ENCODE measurements at places on chromosomes 4 and X.

DNA sequence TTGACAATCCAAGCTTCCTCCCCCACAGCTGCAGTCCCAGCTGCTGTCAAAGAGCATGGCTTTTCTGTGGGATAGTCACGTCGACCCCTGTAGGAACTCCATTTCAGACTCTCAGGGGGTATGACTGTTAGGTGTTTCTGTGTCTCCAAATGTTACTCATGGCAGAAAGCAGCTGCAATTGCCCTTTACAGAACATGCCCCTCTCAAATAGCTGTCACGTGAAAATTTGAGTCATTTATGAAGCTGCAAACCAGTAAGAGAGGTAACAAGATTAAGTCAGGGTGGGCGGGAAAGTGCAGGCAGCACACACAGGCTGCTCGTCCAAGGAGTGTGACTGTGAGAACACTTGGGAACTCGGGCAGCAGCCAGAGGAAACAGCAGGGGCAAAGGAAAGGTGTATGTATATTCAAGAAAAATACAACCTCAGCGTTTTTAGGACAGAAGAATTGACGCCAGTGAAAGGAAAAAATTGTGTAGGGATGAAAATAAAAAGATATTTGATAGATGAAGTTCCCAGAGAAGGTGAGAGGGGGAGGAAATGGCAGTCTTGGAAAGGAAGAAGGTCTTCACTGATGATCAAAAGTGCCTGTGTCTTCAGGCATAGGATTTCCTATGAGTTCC is 66.5 kb upstream of the TMEM184C start:
- no peak for DNase-seq

DNA sequence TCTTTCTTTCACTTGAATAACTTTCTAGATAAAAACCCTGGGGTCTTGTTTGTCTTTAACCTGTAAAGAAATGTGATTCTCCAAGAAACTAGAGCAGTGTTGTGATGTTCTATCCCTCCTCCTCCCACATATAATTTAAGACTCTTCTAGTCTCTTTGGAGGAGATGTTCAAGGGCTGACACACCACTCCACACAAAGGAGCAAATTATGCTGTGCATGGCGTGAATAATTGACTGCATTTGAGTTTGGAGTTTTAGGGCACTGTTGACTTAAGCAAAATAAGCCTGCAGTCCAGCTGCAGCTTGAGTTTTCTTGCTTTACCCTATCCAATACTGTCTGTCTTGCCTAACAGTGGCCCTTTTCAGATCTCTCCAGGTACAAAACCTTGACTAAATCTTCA is 119.7 kb downstream of the CHRDL1 start:
- no peak for DNase-seq

GRCh38 chr4:148310756-148311155 is 131.5 kb downstream of the NR3C2 start:
- no peak for DNase-seq

GRCh38 chr4:69830560-69831269 is 29.2 kb downstream of the SULT1E1 start:
- DNase-seq: no peak

DNA sequence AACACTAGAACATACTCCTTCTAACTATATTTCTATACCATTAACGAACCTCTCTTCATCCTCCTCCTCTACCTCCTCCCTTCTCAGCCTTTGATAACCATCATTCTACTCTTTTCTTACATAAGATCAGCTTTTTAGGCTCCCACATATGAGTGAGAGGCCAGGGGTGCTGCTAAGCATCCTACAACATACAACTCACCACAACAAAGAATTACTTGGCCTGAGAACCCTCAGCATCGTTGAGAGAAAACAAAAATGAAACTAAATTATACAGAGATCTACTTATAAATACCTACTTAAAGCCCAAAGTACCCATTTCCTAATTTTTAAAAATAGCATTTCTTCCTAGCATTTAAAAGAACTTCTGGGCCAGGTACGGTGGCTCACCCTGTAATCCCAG is 77.7 kb downstream of the CC2D2A start:
- DNase-seq: no peak

- DNase-seq: no peak
Observed at GRCh38 chr4:28835501-28835900, 1884.7 kb upstream of the PCDH7 start.

DNA sequence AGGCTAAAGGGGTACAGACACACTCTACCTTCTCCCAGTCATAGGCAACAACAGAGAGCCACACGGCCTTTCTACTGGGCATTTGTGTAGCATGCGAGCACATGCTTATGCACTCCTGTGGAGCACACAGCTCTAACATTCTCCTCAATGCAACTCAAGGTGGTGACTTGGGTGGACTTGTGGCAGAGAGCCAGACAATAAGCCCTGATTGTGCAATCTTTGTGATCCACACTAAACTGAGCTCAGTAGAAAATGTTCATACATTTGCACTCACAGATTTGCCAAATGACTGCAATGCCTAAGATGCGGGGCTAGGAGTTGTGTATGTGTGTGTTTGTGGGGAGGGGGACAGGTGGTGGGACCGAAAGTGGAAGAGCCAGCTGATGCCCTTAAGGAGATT is 31.4 kb upstream of the SETD7 start:
- DNase-seq: no peak

DNA sequence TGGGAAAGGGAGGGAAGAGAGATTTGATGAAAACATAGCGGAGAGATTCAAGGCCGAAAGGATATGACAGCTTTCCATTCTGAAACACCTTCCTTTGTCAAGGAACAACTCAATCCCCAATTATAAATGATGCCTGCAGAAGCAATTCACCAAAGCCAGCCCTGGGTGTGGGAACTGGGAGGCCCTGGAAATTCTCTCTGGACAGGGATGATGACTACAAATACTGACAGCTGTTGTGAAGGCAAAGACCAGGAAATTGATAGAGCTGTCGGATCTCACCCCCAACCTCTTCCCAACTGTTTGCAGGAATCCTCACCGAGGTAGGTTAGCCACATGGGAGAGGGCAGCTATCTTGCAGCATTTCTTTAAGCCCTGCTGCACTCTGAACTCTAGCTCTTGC is 54.3 kb downstream of the CCDC149 start:
- no peak for DNase-seq

DNA sequence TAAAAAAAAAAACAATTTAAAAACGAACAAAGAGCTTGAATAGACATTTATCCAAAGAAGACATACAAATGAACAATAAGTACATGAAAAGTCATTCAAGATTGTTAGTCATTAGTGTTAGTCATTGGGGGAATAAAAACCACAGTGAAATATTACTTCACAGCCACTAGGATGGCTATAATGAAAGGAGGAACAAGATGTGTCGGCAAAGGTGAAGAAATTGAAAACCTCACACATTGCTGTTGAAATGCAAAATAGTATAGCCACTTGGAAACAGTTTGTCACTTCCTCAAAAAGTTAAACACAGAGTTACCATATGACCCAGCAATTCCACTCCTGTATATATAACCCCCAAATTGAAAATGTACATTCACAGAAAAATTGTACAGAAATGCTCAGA is 45.2 kb upstream of the SLC39A8 start:
- no peak for DNase-seq

GRCh38 chr4:78939667-78940008 is 400 bp upstream of the PAQR3 start:
- no peak for DNase-seq

- DNase-seq: no peak
Observed at GRCh38 chrX:151736685-151737084, 2.1 kb downstream of the CNGA2 start.

DNA sequence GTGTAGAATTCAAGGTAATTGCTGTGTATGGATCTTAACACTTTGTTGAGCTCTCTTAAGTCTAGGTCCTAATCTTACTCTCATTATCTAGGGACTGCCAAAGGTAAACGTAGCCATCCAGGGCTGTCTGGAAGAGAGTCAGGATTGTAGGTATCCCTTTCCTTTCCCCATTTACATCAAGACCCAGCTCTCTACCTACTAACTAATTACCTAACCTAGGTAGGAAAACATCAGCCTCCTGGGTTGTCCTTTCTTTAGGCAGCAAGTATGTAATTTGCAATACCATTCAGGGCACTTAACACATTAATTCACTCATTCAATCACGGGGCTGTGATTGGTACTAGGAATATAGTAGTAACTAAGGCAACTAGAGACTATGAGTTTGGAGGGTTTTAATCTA is 15.2 kb upstream of the CPEB2 start:
- no peak for DNase-seq

GRCh38 chrX:71626576-71626975 is 8.3 kb upstream of the CXCR3 start:
- DNase-seq: no peak

- no peak for DNase-seq
Observed at GRCh38 chr4:1093391-1094335, 19.7 kb downstream of the RNF212 start.

DNA sequence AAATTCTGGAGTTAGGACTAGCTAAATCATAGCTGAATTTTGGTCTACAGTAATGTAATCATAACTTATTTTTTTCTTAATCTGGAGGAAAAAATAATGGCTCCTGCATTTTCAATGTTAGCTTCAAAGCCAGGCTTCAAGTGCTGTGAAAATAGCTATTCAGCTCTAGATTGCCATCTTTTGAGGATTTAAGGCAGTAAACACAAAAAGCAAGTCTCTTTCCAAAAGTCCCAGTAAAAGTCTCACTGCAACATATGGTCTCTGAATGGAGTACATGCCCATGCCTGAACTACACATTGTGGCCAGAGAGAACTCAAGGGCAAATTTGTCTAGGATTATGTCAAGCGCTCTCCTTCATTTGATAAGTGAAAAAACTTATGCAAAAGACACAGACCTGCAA is 720.9 kb downstream of the FSTL5 start:
- DNase-seq: no peak

DNA sequence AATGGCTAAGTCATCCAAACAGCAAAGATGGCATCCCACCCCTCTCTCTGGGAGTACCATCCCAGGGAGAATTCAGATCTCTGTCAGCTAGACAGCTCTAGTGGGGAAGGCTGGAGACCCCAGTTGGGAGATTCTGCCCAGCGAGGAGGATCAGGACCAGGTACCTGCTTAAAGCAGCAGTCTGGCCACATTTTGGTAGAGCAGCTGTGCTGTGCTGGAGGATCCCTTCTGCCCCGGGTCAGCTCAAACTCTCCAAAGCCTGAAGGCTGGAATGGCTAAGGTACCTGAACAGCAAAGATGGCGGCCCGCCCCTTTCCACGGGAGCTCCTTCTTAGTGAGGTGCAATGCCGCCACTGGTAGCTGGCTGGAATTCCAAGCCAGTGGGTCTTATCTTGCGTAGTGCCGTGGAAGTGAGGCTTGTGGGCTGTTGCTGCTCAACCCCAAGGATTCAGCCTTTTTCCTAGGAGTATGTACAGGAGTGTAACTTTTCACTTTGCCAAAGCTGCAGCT is 40.1 kb downstream of the SATL1 start:
- no peak for DNase-seq

DNA sequence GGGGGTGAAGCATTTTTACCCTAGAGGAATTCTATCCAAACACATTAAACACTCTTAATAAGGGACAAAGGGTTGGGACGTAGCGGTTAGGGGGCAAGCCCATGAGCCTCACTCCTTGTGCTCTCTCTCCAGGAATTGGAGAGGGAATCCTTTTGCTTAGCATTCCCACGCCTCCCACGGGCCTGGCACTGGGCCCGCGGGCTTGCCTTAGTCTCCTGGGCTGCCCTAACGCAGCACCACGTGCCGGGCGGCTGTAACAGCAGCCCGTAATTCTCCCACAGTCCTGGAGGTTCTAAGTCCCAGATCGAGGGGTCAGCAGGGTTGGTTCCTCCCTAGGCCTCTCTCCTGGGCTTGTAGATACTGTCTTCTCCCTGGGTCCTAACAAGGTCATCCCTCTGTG is 67.5 kb downstream of the TBL1X start:
- no peak for DNase-seq

DNA sequence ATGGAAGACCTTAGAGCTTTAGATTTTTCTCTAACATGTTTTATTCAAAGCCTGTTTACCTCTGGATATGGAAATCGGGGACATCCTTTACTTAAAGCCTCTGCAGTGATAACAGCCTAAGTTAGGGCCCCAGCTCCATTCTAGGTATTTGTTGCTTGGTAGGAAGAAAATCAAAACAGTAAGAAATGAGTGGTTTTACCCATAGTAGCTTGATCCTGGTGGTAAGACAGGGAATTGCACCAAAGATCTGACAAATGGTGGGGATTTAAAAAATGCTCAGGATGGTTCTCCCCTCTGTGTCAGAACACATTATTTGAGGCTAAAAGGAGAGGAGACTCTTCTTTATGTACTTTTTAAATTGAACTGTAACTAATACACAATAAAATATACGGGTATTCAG is 52.4 kb downstream of the AFF2 start:
- DNase-seq: no peak

DNA sequence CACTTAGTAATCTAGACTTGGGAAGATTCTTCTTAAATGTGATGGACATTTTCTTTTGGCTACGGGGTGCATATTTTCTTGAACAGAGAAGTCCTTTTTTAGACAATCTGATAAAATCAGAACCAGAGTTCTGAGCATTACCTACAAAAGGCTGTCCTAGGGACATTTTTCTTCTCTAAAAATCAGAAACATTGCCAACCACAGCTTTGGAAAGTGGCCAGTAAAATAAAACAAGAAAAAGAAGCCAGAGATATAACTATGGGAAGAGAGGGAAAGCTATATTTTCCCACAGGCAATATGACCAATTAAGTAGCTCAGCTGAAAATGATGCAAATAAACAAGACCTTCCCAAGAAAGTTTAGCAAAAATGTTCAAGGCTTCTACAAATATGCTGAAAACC is 55.9 kb downstream of the MXRA5 start:
- no peak for DNase-seq

DNA sequence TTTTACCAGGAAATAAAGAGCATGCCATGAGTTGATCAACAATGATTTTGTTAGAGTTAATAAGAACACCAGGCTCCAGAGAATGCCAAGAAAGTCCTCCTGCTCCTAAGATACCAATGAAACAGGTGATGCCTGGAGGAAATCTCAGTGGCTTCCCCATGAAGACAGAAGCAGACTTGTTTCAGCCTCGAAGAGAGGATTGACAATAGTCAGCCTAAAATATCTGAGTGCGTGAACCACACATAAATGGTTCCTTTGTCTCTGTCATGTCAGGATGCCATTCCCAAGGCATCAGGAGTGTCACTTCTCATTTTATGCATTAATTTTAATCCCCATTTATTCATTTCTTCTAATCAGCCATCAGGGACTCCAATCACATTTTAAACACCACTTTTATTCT is 69.6 kb downstream of the PHOX2B start:
- no peak for DNase-seq
